ENCODE measurements at places on chromosomes 13 and 19. TPM values are rescaled to one million over a fixed set of nuclear protein-coding genes. Genes with fewer than 3 reads are reported as not detected.

The CRLF1 gene
- total RNA-seq, result 34.3 TPM

The UHRF1 gene
- 3.4 TPM for total RNA-seq

The CD320 gene
- total RNA-seq, result 28.0 TPM

The GNG8 gene
- 3.0 TPM for total RNA-seq

The NR2F6 gene
- 23.1 TPM for total RNA-seq

The FFAR2 gene
- total RNA-seq, result 2.0 TPM

The ARHGAP33 gene
- 12.3 TPM for total RNA-seq

The ELAVL3 gene
- total RNA-seq, result not detected

The MEGF8 gene
- 17.5 TPM for total RNA-seq

The ZNF99 gene
- 0.19 TPM for total RNA-seq

The ATP4A gene
- not detected for total RNA-seq

Measured in aorta (tissue), 5 donors.